ENCODE measurements at places on chromosomes 3 and 15.

GRCh38 chr3:64743156-64743886, 55.5 kb upstream of the ADAMTS9 start:
- DNase-seq, result no peak

- DNase-seq, result no peak
These were observed 73.1 kb downstream of the FGF7 start for GRCh38 chr15:49495993-49496753.

DNA sequence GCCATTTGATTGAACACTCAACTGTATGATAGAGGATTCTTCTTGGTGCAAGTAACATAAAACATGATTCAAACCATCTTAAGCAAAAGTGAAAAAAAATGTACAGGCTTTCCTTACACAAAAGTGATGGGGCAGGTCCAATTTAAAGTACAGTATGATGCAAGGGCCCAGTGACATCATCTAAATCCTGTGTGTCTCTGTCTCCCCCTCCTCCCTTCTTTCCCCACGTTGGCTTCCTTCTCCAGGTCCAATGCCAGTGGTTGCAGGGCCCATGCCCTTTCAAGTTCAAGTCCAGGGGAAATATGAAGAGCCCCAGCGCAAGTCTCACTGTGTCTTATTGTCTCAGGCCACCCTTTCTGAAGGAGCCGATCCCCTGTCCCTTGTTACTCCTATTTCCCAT, 332.3 kb downstream of the SHQ1 start:
- DNase-seq, result no peak

- no peak for DNase-seq
These were observed 63.5 kb downstream of the FSIP1 start for GRCh38 chr15:39719109-39719508.

- peak; percentile 18 for DNase-seq
These were observed 1.6 kb downstream of the SERP1 start for GRCh38 chr3:150544726-150545125.

- DNase-seq, result no peak
These were observed 2.2 kb upstream of the FBXW12 start for GRCh38 chr3:48369693-48370332.

Data from hematopoietic multipotent progenitor cell treated with erythropoietin and hydrocortisone succinate and interleukin-3 and kit ligand, for 15 days (in vitro differentiated cells).